ENCODE measurements at places on chromosomes 2 and 18.

DNA sequence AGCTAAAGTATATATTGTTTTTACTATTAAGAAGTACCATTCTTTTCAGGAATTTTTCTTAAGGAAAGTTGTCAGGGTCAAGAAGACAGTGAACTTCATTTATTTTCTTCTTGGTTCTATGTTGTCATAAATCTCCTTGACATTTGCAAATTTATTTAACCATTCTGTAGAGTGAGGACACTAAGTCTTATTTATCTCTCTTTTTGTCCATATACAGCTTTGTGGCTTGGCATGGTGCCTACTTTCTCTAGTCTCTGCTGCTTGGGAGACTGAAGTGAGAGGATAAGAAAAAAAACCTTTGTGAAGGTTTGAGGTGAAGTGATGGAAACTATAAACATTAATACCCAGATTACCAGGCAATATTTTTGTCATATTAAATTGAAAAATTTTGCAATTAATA is 1389.4 kb downstream of the SUCLG1 start:
- DNase-seq, result no peak

GRCh38 chr2:96301865-96302264 is 3.5 kb downstream of the SNRNP200 start:
- DNase-seq, result no peak

DNA sequence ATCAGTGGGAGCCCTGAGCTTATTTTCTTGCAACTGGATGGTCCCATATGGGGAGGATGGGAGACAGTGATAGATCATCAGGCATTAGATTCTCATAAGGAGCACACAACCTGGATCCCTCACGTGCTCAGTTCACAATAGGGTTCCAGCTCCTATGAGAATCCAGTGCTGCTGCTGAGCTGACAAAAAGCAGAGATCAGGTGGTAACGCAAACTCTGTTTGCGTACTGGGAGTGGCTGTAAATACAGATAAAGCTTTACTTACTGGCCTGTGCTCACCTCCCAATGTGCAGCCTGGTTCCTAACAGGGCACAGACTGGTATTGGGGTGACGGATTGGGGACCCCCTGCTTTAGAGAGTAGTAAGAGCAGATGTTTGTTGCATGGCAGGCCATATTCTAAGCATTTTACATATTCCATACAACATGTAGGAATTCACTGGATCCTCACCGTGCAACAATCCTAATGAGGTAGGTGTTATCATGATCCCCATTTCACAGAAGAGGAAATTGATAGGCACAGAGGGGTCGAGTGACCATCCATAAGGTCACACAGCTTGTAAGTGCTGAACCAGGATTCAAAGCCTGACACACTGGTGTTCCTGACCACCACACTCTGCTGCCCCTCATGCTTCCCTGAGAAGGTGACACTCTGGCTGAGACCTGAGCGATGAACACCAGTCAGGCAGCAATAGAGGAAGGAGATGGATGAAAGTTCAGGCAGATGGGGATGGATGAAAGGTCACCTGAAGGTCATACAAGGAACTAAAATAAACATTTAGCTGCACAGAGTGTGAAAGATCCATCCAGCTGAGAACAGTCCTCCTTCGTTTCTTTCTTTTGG is 15.7 kb upstream of the MAT2A start:
- DNase-seq, result no peak

DNA sequence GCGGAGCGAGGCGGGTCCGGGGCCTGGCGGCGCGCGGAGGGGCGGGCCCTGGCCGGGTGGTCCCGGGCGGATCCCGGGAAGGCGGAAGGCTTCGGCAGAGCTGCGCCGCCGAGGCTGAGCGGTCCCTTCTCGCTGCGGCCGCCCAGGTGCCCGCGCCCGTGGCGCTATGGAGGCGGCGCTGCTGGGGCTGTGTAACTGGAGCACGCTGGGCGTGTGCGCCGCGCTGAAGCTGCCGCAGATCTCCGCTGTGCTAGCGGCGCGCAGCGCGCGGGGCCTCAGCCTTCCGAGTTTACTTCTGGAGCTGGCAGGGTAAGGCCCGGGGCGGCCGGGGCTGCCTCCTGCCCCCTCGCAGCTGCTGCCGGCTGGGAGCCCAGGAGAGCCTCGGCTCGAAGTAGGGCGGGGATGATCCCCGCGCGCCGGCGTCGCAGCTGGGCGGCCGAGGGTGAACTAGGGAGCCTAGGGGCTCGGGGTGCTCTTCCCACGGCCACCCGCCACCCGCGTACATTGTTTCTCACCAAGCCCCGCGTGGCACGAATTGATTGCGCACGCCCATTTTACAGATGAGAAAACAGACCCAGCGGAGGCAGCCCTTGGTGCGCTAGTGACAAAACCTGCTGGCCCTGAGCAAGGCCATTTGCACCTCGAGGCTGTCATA is at the start of gene SLC66A3:
Gene SLC66A3, plus strand, starts transcription at position 87 of the 655 bp plus-strand sequence. Its CDS starts 80 bp downstream, at position 167.
- no peak for DNase-seq

- peak; percentile 85 for DNase-seq
Measured at GRCh38 chr2:226213717-226214116, 585.9 kb downstream of the IRS1 start.

DNA sequence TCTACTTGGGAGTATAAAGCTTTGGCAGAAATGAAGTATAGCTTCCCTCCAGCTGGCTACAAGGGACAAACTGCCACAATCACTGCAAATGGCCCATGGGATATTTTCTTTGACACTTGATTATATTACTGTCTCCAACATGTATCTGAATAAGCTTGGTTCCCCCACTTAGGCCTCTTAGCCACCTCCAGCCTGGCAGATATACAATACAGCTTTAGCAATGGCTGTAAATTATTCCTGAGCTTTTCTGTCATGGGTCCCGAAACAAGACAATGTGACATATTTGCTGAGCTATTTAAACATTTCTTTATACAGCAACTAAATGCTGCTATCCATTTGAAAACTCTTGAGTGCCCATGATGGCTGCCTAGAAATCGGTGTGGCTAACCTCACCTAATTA is 406.2 kb downstream of the SUCLG1 start:
- DNase-seq, result no peak

- no peak for DNase-seq
Measured at GRCh38 chr18:9822587-9823185, 63.1 kb upstream of the TXNDC2 start.

- no peak for DNase-seq
Measured at GRCh38 chr18:26495287-26495686, 53.1 kb downstream of the KCTD1 start.

- no peak for DNase-seq
Measured at GRCh38 chr2:8543060-8543382, 138.8 kb upstream of the ID2 start.

DNA sequence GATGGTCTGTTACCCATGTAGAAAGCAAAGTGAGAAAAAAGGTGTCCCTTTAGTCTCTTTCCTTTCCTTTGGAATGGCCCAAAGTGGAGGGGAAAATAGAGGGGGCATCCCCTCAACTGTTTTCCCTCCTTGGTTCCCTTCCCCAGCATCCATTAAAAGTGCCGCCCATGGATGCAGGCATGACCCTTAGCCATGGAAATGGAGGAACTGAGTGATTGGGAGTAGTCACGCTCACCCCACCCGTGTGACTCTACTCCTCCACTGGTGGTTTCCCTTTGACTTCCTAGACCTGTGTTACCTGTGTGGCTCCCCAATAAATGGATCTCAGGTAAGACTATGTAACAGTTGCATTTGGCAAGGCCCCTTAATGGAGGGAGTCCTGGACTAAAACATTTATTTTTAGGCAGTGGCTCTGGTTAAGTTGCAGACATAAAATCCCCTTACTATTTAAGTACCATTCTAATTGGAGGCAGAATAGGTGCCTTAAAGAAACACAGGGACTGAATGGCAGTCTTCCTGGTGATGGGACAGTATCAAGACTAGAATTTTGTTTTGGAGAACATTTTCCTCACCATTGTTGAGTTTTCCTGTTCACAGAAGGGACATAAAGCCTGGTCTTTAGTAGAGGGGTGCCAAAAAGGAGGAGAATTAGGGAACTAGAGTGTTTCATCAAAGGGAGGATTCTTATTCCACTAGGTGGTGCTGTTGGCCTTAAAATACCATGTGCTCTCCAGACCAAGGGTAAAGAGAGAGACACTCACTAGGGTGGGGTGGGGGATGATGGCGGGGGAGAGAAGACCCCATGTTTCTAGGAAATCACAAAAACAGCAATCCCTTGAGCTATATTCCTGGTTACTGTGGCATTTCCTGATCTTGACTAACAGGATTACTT is 25.7 kb upstream of the PLA2R1 start:
- DNase-seq, result no peak

- DNase-seq, result no peak
Measured at GRCh38 chr2:169034984-169035544, 3.9 kb upstream of the ABCB11 start.

DNA sequence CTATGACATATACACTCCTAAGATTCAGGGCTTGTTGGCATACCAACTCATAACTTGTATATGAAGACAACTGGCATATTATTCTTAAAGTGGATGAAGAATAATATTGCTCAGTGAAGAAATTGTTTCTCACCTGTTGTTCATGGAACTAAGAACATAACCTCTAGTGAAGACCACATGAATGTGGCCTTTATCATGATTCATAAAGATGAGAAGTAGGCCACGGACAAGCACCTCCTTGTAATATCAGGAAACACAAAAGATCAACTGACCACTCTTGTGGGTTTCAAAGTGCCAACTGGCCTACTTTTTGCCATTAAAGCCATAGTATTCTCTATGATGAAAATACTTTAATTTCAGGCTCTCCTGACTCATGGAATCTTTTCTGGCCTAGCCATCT is 407.4 kb downstream of the GRB14 start:
- no peak for DNase-seq

GRCh38 chr18:67788310-67789164 is 272.0 kb upstream of the DSEL start:
- DNase-seq, result no peak

DNA sequence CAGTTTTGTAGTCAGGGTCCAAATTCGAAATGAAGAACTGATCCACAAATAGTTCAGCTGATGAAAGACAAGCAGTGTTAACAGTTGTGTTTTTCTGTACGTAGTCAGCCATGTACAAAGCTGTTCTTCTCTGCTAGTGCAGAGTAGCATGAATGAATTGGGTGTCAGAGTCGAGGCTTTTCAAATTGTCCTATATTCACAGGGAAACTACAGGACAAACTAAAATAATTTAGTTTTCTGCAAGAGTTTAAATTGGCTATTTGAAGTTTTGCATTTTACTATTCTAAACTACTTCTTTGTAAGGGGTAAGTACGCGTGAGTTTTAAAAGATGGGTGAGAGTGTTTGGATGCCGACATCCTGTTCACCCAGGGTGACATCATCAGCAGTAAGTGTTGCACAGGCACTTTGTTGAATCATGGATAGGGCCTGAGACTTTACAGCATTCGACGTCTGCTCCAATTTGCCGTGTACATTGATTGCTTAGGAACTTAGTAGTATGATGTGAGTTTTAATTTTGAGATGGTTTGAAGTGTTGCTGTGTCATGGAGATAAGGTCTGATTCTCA is 147.2 kb upstream of the NFATC1 start:
- DNase-seq, result no peak

DNA sequence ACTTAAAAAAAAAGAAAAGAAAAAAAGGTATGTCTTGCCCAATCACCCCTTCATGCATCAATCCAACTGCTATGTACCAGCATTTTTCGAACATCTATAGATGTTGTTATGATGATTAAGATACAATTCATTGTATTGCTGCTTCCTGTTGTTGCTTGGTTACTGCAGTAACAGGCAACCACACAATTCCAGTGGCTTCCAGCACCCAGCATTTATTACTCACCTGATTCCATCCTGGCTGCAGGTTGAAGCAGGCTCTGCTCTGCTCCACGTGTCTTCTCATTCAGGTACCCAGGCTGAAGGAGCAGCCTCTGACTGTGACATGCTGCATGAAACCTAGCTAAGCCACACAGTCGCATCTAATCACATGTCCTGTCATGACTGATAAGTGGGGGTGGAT is 196.9 kb downstream of the INO80D start:
- no peak for DNase-seq

- no peak for DNase-seq
Measured at GRCh38 chr2:3317277-3317685, 60.3 kb downstream of the EIPR1 start.

GRCh38 chr2:201452058-201452921 is 750 bp downstream of the STRADB start:
- DNase-seq, result no peak

DNA sequence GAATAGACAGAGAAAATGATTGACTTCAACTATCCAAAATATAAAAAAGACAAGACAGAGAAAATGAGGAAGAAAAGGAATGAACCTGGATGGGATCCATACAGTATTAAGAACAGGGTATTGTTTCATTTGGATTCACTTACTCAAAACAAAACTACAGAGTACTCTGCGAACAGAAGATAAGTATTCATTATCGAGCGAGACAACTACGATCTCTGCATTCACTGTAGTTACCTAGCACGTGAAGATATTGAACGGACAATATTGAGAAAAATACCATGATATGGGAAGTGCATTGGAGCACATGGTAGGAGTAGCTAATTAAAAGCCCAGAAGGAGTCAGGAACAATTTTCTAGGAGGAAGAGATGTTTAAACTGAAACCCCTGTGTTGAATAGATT is 1.0 kb upstream of the ORC2 start:
- DNase-seq, result no peak

DNA sequence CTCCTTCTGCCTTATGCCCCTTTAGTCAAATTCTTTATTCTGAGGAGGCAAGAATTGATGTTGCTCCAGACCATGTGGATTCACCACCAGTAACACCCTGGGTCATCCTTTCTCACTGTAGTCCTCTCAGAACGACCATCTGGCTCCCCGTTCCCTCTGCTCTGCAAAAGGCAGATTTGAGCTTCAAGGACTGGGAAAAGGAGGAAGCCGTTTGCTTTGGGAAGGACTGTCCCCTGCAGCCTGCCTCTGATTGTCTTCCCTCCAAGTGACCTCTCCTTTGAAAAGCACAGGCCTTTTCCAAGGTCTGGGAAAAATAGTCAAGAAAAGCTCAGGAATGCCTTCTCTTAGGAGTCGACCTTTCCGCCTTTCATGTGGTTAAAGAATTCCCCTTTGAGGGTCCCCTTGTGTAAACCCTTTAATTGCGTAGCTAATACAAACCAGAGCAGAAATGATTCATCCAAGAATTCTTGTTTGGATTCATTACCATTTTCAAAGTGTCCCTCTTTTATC is 130.1 kb upstream of the COPS8 start:
- no peak for DNase-seq

- DNase-seq, result no peak
Measured at GRCh38 chr18:46264255-46264654, 160.1 kb downstream of the HAUS1 start.

GRCh38 chr2:236608188-236608525 is 38.5 kb downstream of the ACKR3 start:
- no peak for DNase-seq

GRCh38 chr18:44922968-44923367 is 242.3 kb downstream of the SETBP1 start:
- no peak for DNase-seq

DNA sequence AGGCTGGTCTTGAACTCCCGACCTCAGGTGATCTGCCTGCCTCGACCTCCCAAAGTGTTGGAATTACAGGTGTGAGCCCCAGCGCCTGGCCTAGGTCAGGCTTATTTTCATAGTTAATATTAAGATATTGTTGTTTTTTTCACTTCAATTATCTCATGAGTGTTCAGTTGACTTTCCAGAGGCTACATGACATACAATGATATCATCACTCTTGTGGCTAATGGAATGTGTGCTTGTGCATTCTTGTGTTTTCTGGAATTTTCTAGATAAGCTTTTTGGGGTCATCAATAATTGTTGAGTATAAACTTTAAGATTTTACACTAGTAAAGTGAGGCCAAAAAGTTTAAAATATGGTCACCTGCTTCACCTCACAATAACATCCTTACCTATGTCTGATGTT is 180.9 kb downstream of the FIGN start:
- no peak for DNase-seq

All from GM04503 (cell line).